ENCODE measurements at places on chromosomes 11 and 22.

GRCh38 chr11:107859459-107860239 lies 1.1 kb upstream of the SLC35F2 start:
- DNase-seq: peak; percentile 52

GRCh38 chr11:69892237-69892985 lies 73.2 kb upstream of the FGF3 start:
- no peak for DNase-seq

DNA sequence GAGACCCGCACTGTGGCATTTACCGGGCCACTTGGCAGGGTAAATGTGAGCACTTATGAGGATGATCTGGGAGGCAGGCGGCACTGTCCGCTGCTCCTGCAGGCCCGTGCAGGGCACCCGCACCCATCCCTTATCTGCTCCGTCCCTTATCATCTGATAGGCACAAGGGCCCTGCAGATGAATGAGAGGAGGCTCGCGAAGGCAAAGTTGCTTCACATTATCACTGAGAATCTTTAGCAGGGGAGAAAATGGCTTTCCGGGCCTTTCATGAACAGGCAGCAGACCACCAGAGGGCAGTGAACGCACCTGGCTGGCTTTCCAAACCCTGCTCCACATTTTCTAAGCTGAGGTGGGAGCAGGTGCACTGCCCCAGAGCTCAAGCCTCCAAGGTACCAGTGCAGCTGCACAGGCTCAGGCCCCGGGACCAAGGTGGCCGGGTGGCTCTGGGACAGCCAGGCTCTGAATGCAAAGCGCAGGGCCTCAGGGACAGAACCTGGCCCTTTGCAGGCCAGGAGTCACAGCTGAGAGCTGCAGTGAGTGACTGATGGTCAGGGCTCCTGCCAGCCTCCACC lies 165.6 kb downstream of the SHANK2 start:
- no peak for DNase-seq

DNA sequence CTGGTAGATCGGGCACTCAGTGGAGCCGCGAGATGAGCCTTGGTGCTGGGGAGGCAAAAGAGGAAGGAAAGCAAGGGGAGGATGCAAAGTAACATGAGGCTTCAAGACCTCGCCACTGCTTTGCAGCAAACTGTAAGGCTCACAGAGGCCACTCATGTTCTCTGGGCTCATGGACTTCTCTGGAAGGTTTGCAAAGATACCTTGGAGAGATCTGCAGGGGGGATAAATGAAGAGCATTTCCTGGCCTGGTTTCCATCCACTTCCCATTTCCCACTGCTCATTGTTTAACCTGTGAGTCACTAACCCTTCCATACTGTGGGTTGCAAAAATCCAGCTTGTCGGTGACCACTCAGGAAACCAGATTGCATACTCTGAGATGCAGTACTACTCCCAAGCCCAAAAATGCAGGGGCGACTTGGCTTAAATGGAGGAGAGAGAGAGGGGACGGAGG lies 38.5 kb downstream of the OSBP2 start:
- peak; percentile 50 for DNase-seq

DNA sequence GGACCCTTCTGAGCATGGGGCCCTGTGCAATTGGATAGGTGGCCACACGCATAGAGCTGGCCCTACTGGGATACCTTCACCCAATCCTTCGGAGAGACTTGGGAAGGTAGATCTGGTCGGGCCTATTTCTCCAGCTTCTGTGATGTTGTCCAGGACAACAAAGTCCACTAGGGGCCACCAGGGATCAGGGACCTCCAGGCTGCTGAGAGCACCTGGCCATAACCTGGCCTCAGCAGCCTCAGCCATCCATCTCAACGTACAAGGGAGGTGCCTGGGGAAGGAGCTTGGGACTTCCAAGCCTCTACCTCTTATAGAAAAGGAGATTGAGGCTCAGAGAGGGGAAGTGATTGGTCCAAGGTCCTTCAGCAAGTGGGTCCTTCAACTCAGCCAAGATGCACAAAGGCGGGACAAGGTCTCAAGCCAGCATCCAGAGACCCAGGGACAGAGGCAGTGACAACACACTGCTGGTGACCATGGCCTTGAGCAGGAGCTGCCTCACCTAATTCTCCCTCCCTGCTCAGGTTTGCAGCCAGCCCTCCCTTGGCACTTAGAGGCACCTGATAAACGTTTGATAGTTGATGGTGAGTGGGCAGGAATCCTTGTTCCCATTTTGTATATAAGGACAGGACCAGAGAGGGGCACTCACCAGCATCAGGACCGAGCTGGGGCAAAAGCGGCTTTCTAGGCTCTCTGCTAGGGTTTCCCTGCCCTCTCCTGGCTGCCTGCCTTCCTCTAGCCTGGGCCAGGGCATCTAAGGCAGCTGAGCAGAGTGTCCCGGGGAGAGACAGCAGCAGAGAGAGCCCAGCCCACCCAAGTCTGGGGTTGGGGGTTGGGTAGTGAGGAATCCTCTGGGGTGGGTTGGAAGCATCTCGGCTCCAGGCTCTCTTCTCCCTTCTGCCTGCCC lies 4.5 kb downstream of the RAC2 start:
- DNase-seq: no peak

- DNase-seq: no peak
These were observed 307.5 kb upstream of the ZC3H12C start for GRCh38 chr11:109785714-109786113.

GRCh38 chr22:25380122-25380747 lies 160.8 kb downstream of the CRYBB2 start:
- DNase-seq: no peak

DNA sequence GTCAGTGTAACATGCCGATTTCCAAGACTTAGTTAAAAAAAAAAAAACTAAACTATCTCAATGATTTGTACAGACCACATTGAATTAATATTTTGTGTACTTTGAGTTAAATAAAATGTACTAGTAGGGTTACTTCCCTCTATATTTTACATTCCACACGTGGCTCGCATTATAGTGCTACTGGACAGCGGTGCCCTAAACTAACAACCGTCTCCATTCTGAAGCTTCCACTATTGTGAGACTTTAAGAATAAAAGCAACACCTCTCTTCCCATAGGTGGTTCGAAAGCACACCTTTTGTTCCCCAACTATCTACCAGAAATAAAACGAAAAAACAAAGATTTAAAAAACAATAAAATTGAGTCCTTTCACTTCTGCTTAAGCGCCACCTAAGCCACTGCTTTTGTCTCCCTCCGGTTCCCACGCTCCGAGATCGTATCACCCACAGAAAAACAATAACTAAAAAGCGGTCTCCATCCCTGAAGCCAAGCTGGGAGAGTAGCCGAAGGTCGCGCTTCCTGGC lies 380 bp upstream of the TTC17 start:
- no peak for DNase-seq

GRCh38 chr22:45942787-45943493 lies 34.0 kb downstream of the WNT7B start:
- no peak for DNase-seq

GRCh38 chr11:61401173-61401572 lies 8.8 kb downstream of the TMEM216 start:
- DNase-seq: no peak

- DNase-seq: no peak
These were observed 22.3 kb downstream of the VPS37C start for GRCh38 chr11:61138935-61139334.

- no peak for DNase-seq
These were observed 7.6 kb downstream of the IGF2 start for GRCh38 chr11:2131371-2132236.

GRCh38 chr22:17143101-17143500 lies 16.0 kb downstream of the HDHD5 start:
- DNase-seq: no peak

DNA sequence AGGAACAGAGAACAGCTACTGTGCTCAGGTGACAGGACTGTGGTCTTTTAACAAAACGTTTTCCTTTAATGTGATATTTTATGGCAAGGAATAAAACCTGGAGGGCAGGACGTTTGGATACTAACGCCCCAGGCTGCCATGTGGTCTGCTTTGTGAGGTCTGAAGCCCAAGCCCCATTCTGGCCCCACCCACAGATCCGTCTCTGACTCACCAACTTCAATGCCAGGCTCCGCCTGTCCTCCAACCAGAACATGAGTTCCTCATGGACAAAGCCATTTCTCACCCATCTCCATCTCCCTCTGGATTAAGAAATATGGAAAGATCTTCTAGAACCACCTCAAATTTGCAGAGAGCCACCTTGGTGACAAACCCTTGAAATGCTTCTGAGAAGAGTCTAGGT lies 148.8 kb downstream of the CRYBB2 start:
- no peak for DNase-seq

- DNase-seq: peak; percentile 97
These were observed 12.8 kb downstream of the DGCR2 start for GRCh38 chr22:19109198-19110063.

GRCh38 chr11:85236211-85236610 lies 390.9 kb downstream of the DLG2 start:
- no peak for DNase-seq

DNA sequence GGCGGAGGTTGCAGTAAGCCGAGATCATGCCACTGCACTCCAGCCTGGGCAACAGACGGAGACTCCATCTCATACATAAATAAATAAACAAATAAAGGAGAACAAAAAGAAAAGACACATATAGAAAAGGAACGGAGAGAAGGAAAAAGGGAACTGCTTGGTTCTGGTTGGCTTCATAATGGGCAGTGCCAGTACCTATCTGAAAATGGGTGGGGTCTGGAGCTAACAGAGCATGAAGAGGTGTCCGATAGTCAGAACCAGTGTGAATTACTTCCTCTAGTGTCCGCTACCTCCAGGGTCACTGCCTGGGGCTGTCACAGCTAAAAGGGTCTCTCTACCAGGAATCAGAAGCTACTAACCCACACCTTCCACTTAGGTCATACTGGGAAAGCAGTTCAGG lies 27.2 kb upstream of the TTC28 start:
- DNase-seq: no peak

- DNase-seq: no peak
These were observed 3.4 kb downstream of the OVOL1 start for GRCh38 chr11:65790104-65790901.

DNA sequence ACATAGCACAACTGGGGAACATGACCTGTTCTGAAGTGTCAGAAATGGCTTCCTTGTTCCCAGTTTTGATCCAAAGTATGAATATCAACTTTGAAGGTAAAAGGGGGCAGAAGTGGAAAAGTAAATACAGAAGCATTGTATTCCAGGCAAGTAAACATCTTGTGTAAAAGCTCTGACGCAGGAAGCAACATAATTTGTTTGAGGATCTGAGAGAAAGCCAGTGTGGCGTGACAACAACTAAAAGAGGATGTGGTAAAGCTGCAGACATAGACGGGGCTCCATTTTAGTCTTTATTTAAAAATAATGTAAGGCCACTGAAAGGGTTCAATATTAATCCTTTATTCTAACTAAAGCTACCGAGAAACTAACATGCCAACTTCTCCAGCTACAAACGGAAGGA lies 310.2 kb downstream of the DLG2 start:
- DNase-seq: peak; percentile 62

- DNase-seq: no peak
These were observed 8.8 kb downstream of the CRY2 start for GRCh38 chr11:45856044-45856468.

GRCh38 chr22:24323695-24324094 lies 53.1 kb downstream of the SPECC1L start:
- DNase-seq: no peak

DNA sequence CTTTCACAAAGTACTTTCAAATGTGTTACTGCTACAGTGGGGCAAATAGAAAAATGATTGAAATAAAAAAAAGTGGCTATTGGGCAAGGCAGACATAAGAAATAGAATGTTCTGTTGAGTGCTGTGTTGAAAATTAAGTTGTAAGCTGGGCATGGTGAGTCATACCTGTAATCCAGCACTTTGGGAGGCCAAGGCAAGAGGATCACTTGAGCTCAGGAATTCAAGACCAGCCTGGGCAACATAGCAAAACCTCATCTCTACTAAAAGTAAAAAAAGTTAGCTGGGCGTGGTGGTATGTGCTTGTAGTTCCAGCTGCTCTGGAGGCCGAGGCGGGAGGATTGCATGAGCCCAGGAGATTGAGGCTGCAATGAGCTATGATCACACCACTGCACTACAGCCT lies 26.9 kb upstream of the LDHA start:
- DNase-seq: no peak

DNA sequence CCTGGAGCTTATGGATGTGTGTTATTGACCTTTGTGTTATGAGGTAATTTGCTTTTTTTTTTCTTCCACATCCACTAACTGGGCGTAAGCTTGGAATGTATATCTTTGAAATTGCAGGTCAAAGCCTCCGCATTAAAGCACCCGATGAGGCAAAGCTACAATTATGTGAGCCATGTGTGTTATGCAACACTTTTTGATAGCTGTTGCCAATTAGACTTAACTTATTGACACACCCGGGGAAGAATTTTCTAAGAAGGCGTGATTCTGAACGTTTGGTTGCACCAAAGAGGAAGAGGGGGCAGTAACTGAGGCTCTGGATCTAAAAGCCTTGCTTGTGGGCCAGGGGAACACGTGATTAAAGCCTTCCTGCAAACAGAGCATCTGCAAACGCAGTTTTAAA lies 610 bp upstream of the TEX12 start:
- no peak for DNase-seq

- DNase-seq: peak; percentile 77
These were observed 63.5 kb upstream of the CSNK2A3 start for GRCh38 chr11:11416502-11416901.

DNA sequence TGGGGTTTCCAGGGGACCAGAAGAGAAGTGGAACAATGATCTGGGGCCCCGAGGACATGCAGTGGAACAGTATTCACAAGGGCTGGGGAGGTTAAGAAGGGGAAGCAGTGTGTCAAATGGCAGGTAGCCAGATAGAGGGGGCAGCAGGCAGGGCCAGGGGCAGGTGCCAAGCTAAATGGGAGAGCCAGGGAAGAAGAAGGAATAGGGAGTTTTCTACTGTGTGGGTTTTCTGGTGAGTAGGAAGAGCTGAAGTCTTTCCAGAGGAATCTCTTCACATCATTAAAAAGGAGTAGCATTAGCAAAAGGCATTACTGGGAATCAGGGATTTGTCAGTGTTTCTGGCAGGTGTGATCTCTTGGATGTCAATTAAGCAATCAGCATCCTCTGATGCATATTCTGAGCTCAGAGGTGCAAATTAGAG lies 55.8 kb downstream of the IRAG1 start:
- DNase-seq: no peak

DNA sequence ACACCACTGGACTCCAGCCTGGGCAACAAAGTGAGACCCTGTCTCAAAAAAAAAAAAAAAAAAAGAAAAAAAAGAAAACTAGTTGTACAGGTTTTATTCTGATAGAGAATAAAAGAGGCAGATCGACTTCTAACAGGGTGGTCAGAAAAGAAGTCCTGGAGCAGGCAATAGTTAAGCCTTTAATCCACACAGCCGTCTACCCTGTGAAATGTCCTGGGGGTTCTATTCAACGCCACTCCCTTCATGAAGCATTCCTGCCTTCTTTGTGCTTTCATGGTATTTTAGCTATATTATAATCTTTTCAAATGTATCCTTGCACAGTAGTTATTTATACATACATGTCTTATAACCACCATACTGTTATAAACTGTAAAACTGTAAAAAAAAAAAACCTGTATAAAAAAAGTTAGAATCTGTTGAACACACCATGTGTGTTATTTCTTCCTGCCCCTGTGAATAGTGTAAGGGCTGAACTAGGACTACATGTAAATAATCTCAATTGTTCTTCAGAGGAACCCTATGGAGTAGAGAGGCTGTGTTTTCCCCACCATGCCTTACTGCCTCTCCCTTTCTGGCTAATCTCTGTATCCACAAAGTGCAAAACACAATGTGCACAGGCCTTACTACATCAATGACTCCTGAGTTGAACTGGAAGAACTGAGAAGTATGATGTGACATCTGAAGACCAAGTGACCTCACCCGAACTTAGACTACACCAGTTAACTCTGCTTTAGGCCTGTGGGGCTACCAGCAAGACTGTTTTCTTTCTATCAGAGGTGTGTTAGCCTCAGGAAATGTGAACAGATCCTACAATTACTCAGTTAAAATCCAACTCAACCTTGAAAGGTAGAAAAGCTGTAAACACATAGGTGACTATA lies 25.3 kb downstream of the PRCP start:
- no peak for DNase-seq
